Activated CD8-positive, alpha-beta memory T cell treated with anti-CD3 and anti-CD28 coated beads for 4 hours (primary cell): ENCODE measurements at places on chromosomes 3 and 15.
A peak's percentile ranks its signal among the peaks of the same experiment; 100 is the strongest.

- DNase-seq = no peak
Measured at GRCh38 chr3:137222736-137223225, 265.0 kb downstream of the IL20RB start.

DNA sequence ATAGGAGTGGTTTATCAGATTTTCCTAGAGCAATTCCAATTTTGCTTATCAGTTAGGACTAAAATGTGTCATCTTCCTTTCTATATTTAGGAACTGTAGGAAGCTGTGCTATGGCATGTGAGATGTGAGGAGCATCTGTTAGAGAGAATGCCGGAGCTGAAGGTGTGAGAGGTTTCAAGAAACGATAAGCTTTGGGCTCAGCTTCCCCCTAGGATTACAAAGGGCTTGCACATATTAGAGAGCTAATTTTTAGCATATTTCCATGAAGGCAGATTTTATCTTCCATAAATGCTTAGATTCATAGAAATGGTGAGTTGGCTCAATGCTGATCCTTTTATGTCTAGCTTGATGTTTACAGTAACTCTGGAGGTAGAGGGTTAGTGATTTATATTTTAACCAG is 120.2 kb downstream of the CNTN4 start:
- no peak for DNase-seq

GRCh38 chr15:43423793-43424192 is 52.9 kb downstream of the TUBGCP4 start:
- DNase-seq = no peak

DNA sequence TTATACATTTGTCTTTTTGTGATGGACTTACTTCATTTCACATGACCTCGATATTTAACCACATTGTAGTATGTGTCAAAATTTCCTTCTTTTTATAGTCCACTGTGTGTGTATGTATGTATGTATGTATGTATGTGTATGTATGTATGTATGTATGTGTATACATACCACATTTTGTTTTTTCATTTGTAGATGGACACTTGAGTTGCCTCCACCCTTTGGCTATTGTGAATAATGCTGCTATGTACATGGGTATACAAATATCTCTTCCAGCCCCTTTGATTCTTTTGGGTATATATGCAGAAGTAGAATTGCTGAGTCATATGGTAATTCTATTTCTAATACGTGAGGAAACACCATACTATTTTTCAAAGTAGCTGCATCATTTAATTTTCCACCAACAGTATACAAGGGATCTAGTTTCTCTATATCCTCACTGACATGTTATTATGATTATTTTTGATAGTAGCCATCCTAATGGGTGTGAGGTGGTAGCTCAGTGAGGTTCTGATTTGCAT is 228.2 kb downstream of the OPA1 start:
- no peak for DNase-seq

- DNase-seq = no peak
Measured at GRCh38 chr15:54803987-54804386, 392.8 kb downstream of the RSL24D1 start.

DNA sequence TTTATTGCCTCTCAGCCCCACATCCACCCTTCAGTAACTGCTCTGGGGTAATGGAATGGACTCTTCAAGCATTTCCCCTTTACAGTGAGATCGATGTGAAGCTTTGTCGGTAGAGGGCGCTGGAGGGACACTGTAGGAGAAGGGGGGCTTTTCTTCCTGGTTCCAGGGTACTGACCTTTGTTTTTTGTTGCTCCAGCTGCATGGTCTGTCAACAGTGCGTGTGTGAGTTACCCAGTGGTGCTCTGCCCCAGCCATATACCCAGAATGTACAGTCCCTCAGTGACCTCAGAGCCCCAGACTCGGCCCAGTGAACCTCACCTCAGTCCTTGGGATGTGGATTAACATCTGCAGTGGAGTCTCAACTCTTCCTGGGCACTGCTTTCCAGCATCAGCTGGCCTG is 180.3 kb upstream of the TSC22D2 start:
- DNase-seq = no peak

- no peak for DNase-seq
Measured at GRCh38 chr3:133880886-133881455, 14.7 kb downstream of the RAB6B start.

- no peak for DNase-seq
Measured at GRCh38 chr15:74511583-74511982, 29.4 kb upstream of the ARID3B start.

DNA sequence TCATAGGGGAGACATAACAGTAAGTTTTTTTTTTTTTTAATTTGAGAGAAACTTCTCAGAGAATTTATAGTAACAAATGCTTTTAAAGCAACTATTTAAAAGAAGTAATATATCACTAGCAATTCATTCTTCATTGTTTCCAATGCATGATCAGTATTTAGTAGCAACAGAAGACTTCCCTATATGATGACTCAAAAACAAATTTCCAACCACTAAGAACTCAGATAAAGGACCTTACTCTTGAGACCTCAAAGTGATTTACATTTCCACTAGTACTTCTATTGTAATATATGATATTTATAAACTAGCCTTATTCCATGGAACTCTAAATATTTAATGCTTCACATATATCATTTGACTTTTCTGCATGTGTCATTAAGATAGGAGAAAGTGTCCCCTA is 356.3 kb downstream of the ZBTB20 start:
- DNase-seq = no peak

- no peak for DNase-seq
Measured at GRCh38 chr15:68385240-68385561, 46.8 kb downstream of the ITGA11 start.

DNA sequence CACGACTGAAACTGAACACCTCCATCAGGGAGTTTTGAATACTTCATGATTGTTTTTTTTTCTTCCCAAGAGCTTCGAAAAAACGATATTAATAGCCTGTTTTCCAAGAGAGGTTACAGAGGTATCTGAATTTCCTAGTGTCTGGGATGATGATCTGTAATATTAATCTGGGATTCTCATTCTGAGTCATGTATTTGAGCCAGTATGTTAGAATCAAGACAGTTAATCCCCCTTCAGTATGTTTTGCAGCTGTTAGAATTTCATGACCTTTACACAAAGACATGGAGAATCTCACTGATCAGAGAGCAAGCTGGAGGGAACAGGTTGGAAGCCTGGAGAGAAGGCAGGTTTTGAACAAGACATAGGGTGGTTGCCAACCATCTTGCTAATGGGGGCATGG is 234.5 kb upstream of the GAP43 start:
- DNase-seq = no peak

DNA sequence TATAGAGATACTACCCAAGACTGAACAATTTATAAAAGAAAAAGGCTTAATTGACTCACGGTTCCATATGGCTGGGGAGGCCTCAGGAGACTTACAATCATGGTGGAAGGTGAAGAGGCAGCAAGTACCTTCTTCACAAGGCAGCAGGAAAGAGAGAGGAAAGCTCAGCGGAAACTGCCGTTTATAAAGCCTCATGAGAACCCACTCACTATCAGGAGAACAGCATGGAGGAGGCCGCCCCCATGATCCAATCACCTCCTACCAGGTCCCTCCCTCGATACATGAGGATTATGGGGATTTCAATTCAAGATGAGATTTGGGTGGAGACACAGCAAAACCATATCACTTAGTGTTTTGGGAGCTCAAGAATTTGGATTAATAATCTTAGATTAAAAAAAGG is 240.2 kb downstream of the UACA start:
- DNase-seq = no peak

DNA sequence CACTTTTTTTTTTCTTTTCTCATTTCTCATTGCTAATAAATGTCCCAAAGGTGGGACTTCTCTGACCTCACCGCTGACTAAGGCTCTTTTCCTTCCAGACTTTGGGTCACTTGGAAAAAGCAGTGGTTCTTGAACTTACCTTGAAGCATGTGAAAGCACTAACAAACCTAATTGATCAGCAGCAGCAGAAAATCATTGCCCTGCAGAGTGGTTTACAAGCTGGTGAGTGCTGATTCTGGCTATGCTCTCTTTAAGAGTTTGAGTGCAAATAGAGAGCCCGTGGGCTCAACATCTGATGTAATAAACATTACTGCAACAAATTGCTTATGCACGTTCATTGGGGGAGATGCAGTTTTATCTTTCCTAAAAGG is 2.0 kb downstream of the BHLHE40 start:
- no peak for DNase-seq

GRCh38 chr3:98070840-98071239 is 16.1 kb upstream of the OR5AC2 start:
- no peak for DNase-seq

- DNase-seq = no peak
Measured at GRCh38 chr3:39205131-39205530, 12.7 kb upstream of the XIRP1 start.

GRCh38 chr3:184676927-184677326 is 34.9 kb downstream of the MAGEF1 start:
- no peak for DNase-seq

GRCh38 chr3:9916346-9916733 is 558 bp upstream of the IL17RC start:
- DNase-seq = no peak

GRCh38 chr3:184889312-184889904 is 77.4 kb downstream of the VPS8 start:
- DNase-seq = no peak

- DNase-seq = no peak
Measured at GRCh38 chr3:11391174-11391879, 119.1 kb downstream of the ATG7 start.

- no peak for DNase-seq
Measured at GRCh38 chr15:29800491-29801366, 21.5 kb downstream of the TJP1 start.

DNA sequence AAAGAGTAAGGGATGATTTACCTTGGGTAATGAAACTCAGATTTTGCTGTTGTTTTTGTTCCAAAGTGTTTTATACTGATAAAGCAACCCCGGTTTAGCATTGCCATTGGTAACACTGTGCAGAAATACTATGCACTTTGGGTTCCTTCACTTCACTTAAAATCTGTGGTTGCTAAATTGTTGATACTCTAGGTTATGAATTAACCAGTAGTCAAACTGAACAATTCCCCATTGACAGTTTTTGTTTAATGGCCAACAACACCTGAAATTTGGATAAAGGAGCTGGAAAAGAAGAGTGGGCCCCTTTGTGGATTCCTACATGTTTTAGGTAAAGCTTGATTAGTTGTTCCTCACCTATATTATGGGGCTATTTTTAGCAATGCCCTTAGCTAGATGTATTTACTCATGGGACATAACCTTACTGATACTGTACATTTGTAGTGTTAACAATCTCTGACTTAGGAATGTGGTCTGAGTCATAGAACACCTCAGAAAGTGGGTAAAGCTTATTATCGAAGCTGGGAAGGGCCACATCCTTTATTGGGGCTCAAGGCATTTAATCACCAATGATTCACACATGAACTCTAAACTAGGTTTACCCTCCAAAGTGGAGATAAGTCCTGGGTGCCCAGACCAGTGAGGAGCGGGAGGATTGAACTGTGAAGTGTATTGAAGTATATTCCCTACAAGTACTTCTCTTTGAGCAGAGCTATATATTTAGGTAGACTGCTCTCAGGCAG is 29.5 kb upstream of the THRB start:
- no peak for DNase-seq

- DNase-seq = no peak
Measured at GRCh38 chr3:107369791-107370190, 7.4 kb upstream of the CCDC54 start.

GRCh38 chr3:3771567-3771966 is 27.7 kb upstream of the LRRN1 start:
- no peak for DNase-seq

DNA sequence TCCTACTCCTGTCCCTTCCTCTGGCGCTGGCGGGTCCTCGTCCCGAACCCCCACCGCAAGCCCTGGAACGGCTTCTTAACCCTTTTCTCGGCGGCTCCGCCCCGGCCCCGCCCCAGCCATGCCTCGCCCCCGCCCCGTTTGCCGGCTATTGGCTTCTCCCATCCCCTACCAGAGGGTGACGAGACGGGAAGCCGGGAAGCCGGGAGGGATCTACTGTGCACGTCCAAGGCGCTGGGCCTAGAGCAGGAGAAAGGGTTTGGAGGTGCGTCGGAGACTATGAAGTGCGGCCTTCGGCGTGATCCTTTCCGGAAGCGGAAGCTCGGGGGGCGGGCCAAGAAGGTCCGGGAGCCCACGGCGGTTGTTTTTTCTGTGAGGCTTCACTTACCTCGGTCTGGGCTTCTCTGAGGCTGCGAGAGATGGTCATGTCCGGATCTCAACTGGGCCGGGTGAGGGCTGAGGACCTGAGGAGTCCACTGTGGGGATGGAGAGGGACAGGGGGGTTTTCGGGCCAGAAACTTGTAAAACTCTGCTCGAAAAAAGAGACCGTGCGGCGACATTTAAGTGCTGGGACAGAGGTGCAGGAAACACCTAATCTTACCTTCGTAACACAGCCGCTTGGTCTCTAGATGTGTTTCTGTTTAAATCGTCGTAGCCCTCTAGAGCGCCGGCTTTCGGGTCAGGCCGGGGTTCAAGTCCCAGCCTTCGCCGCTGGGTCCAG is 21.4 kb downstream of the ROPN1B start:
- DNase-seq = peak; percentile 25

DNA sequence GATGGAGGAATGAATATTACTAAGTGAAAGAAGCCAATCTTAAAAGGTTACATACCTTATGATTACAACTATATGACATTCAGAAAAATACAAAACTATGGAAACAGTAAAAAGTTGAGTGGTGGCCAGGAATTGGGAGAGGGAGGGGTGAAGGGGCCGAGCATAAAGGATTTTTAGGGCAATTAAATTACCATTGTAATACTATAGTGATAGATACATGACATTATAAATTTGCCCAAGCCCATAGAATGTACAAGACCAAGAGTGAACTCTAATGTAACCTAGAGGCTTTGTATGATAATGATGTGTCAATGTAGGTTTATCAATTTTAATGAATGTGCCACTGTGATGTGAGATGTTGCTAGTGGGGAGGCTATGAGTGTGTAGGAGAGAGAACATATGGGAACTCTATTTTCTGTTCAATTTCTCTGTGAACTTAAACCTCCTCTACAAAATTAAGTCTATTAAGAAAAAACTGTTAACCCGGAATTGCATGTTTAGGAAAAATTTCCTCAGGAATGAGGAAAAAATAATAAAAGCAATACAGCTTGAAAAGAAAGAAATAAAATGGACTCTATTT is 541.9 kb upstream of the UBE2E2 start:
- DNase-seq = no peak

GRCh38 chr3:9173445-9173844 is 76.0 kb downstream of the SRGAP3 start:
- DNase-seq = no peak

DNA sequence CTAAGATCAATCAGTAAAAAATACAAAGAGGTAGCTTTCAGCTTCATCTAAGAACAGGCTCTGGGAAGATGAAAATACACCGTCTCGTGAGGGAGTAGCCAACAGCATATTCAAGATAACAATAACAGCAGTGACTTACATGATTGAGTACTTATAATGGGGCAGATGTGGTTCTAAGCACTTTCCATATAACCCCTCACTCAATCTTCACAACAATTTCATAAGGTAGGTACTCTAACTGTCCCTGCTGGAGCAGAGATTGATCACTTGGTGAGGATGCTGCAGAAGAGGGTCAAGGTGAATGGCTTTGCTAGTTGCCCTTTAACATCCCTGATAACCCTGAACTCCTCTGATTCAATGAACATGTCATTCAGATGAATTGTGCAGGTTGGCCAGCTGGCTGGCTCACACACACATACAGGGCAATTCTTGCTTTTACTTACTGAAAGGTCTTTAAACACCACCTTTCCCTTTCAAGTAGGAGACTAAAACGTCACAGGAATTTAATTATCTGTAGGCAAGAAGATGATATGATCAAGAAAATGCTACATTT is 984.2 kb upstream of the CFAP20DC start:
- no peak for DNase-seq
